Activated CD4-positive, alpha-beta memory T cell treated with anti-CD3 and anti-CD28 coated beads for 36 hours (primary cell): ENCODE measurements at places on chromosomes 2 and 18. TPM values are rescaled to one million over a fixed set of nuclear protein-coding genes. Genes with fewer than 3 reads are reported as not detected.

GRCh38 chr18:45713239-45713638 is 10.7 kb upstream of the SLC14A1 start:
- H3K27ac ChIP-seq = no peak overlapping the region
- H3K4me1 ChIP-seq = no peaks in the 10 kb centered on the region
- no peak overlapping the region for H3K4me3 ChIP-seq
- H3K27me3 ChIP-seq = no peaks in the 10 kb centered on the region
- no peak for DNase-seq

- H3K4me3 ChIP-seq = no peak overlapping the region
- no peaks in the 10 kb centered on the region for H3K27me3 ChIP-seq
- no peak for DNase-seq
- no peak overlapping the region for H3K27ac ChIP-seq
- no peaks in the 10 kb centered on the region for H3K4me1 ChIP-seq
- H3K36me3 ChIP-seq = peaks cover 2% of the 10 kb centered on the region
These were observed 182.7 kb upstream of the EPC2 start for GRCh38 chr2:148461876-148462275.

GRCh38 chr2:182228073-182228473 is 198.8 kb downstream of the PDE1A start:
- no peaks in the 10 kb centered on the region for H3K4me1 ChIP-seq
- H3K36me3 ChIP-seq = no peaks in the 10 kb centered on the region
- no peak for DNase-seq
- H3K27me3 ChIP-seq = no peaks in the 10 kb centered on the region
- H3K27ac ChIP-seq = no peak overlapping the region

DNA sequence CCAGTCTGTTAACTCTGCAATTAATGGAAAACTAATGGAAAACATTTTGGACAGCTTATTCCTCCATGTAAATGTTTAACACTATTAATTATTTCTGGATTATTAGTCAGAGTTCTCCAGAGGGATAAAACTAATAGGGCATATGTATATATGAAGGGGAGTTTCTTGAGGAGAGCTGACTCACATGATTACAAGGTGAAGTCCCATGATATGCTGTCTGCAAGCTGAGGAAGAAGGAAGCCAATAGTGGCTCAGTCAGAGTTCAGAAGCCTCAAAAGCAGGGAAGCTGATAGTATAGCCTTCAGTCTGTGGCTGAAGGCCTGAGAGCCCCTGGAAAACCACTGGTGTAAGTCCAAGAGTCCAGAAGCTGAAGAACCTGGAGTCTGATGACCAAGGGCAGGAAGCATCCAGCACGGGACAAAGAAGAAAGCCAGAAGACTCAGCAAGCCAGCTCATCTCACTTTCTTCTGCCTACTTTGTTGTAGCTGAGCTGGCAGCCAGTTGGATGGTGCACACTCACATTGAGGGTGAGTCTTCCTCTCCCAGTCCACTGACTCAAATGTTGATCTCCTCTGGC is 136.0 kb downstream of the PTH2R start:
- no peaks in the 10 kb centered on the region for H3K4me1 ChIP-seq
- no peaks in the 10 kb centered on the region for H3K36me3 ChIP-seq
- H3K27ac ChIP-seq = no peak overlapping the region
- no peaks in the 10 kb centered on the region for H3K27me3 ChIP-seq
- no peak overlapping the region for H3K4me3 ChIP-seq

DNA sequence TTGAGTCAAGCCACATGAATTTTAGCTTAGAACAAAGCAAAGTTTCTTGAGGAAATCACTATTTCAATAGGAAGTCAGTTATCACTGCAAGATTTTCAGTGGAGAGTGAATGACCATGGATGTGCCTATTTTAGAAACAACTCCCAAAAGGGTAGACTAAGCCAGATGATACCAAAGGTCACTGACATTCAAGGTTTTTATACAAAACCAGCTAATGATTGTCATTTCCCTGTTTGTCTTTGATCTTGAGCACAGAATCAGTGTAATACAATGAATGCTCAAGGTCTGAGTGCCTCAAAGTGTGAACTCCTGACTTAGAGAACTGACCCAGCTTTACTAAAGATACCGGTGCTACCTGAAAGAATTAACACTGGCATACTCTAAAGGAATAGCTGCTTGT is 60.5 kb downstream of the CDH2 start:
- H3K27me3 ChIP-seq = no peaks in the 10 kb centered on the region
- H3K4me1 ChIP-seq = no peaks in the 10 kb centered on the region
- no peak overlapping the region for H3K27ac ChIP-seq
- no peaks in the 10 kb centered on the region for H3K36me3 ChIP-seq
- DNase-seq = no peak

DNA sequence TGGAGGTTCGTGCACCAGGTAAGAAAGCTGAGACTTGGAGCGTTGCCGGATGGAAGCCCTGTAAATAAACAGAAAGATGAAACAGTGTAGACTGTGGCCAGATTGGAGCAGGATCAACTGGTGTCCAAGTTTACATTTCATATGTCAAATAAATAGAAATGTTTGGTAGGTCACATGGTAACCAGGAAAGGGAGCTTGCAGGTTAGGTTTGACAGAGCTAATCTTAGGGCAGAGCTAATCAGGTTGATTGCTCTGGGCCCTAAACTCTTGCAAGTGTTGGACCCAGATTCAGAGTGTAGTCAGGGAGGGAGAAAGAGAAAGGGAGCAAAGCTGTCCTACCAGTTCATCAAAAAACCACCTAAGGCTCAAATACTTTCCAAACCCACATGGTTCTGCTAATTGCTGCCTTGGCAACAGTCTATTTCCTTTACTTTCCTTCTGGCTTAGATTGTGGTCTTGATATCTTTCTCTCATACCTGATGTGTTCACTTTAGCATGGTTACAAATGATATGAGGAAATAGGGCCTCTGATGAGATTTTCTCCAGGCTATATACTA is 63.2 kb downstream of the G6PC2 start:
- H3K27ac ChIP-seq = no peak overlapping the region
- no peaks in the 10 kb centered on the region for H3K36me3 ChIP-seq
- H3K27me3 ChIP-seq = no peaks in the 10 kb centered on the region
- peaks cover 36% of the 10 kb centered on the region for H3K4me1 ChIP-seq
- H3K4me3 ChIP-seq = no peak overlapping the region

GRCh38 chr2:40270372-40270771 is 181.5 kb downstream of the SLC8A1 start:
- no peaks in the 10 kb centered on the region for H3K4me1 ChIP-seq
- H3K36me3 ChIP-seq = no peaks in the 10 kb centered on the region
- H3K27me3 ChIP-seq = no peaks in the 10 kb centered on the region
- no peak overlapping the region for H3K4me3 ChIP-seq
- DNase-seq = no peak
- no peak overlapping the region for H3K27ac ChIP-seq

DNA sequence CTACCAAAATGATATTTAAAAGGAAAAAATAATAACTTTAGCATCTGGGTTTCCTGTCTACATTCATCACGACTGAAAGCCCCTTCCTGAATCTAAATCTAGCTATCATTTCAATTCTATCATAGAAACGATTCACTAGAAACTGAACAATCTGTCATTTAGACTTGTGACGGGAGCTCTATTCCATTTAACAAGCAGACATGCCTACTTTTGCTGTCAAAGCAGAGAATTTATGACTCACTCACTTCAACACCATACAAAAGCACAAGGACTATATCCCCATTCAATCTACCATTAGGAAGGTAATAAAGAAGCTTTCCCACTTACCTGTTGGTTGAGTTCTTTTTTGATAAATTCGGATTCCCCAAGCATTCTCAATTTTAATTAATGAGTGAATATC is 1072.3 kb downstream of the LRP1B start:
- no peak overlapping the region for H3K27ac ChIP-seq
- H3K4me3 ChIP-seq = no peak overlapping the region
- DNase-seq = no peak
- H3K27me3 ChIP-seq = no peaks in the 10 kb centered on the region
- no peaks in the 10 kb centered on the region for H3K4me1 ChIP-seq

The MCM6 gene
- total RNA-seq = 284 TPM

The PLEK gene
- total RNA-seq = 6.9 TPM
